ENCODE measurements at places on chromosomes 4 and X.

GRCh38 chr4:76011018-76011670 lies 3.8 kb upstream of the CXCL9 start:
- no peak for DNase-seq

DNA sequence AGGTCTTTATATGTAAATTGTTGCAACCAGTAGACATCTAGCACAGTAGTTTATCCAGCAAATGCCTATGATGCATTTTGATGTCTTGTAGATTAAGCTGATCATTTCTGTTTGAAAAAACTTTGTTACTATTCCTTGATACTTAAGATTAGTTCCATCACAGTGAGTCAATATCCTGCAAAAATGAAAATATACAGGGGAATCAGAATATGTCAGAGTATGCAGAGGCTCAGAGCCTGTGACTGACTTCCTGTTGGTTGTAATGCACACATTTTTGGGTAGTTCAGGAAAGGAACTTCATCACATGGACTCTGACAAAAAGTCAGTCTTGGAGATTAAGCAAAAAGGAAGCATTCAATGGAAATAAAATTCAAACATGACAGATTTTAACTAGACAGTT lies 815.5 kb downstream of the FAT4 start:
- DNase-seq = peak; percentile 47

DNA sequence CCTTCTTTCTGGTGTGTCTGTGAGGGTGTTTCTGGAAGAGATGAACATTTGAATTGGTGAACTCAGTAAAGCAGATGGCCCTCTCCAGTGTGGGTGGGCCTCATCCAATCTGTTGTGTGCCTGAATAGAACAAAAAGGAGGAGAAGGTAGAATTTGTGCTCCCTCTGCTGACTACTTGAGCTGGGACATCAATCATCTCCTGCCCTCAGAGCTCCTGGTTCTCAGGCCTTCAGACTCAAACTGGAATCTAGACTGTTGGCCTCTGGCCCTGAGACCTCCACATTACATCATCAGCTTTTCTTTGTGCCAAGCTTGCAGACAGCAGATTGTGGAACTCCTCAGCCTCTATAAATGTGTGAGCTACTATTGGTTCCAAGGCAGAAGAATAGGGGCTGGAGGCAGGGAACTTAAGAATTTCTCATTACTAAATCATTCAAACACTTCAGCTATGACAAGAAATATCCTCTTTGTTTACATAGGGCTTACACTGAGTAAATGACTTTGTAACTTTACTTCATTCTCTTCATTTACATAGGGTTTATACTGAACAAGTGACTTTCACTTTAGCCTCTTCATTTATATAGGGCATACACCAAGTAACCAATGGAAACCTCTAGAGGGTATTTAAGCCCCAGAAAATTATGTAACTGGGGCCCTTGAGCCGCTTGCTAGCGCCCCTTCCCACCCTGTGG lies 86.9 kb upstream of the NWD2 start:
- DNase-seq = no peak

DNA sequence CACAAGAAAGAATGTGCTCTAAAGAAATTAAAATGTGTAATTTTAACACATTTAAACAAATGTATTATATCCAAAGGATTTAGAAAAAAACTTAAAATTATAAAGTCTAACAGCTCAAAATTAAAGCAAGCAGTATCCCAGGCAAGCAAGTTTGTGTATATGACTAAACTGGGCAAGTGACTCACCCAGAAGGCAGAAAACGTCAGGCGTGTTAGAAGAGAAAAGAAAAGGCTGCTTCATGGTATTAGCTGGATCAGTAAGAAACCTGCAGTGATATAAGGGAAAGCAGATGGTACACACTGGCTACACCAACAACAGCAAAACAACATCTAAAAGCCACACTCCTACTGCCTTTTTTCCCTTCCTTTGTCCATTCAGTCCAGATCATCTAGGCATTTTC lies 250.6 kb upstream of the NDST3 start:
- DNase-seq = peak; percentile 54

- DNase-seq = no peak
These were observed 1.8 kb downstream of the CENPU start for GRCh38 chr4:184732126-184732525.

GRCh38 chr4:153084980-153085630 lies 119.1 kb upstream of the TRIM2 start:
- peak; percentile 56 for DNase-seq

GRCh38 chr4:89358935-89359638 lies 51.5 kb upstream of the GPRIN3 start:
- DNase-seq = no peak
